Activated CD4-positive, alpha-beta T cell treated with anti-CD3 and anti-CD28 coated beads, Interleukin-2, amount 50 U/mL, for 24 hours (primary cell): ENCODE measurements at places on chromosomes 4 and X.

GRCh38 chr4:85675076-85676049, 200.4 kb downstream of the ARHGAP24 start:
- no peak for DNase-seq

DNA sequence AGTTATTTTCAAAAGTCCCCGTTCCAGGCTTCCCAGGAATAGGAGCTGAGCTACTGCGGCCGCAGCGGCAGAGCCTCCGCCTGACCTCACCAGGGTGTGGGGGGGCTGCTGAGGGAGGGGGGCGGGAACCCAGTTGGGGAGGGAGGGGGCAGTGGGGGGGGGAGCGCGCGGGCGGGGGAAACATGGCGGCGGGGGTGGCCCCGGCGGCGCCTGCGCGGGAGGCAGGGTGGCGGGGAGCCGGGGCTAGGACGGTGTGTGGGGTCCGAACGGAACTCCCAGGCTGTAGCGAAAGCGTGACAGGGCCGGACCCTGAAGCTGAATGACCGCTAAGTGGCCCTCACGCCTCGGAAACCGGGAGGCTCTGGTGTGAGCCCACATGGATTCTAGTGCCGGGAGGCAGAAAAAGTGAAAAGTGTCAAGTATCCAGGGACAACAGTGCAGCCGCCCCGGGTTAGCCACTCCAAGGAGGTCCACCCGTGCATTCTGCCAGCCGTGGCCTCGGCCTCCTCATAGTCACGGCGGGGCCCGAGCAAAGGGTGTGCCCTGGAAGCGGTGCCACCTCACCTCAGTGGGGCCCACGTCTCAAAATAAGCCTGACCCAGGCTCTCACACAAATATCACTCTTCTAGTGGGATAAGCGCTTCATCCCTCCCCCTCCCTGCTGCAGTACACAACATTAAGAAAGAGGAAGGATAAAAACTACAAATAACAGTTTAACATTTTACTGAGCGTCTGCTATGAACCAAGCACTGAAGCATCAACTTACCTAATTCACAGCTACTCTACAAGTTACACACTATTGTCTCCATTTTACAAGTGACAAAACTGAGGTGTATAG, at the start of gene KLHL13:
Gene KLHL13, minus strand, starts transcription at position 98 of the 838 bp plus-strand sequence. CDS start 88,337 bp downstream, outside the sequence.
- no peak for DNase-seq

DNA sequence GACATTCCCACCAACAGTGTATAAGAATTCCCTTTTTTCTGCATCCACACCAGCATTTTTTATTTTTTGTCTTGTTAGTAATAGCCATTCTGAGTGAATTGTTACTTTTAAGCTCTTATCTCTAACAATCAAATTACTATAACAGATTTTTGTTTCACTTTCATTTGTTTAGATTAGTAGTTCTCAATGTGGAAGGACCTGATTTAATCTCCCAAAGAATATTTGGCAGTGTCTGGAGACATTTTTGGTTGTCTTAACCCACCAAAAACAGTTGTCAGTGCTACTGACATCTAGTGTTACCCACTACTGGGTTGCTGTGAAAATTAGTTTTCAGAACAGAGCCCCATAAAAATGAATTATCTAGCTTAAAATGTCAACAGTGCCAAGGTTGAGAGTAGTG, 37.9 kb downstream of the RUFY3 start:
- DNase-seq, result no peak

GRCh38 chrX:150513544-150513943, 54.9 kb upstream of the MTM1 start:
- no peak for DNase-seq

GRCh38 chr4:64713256-64713840, 304.1 kb upstream of the TECRL start:
- no peak for DNase-seq

- DNase-seq, result no peak
Observed at GRCh38 chr4:145406970-145407369, 74.7 kb upstream of the SMAD1 start.

DNA sequence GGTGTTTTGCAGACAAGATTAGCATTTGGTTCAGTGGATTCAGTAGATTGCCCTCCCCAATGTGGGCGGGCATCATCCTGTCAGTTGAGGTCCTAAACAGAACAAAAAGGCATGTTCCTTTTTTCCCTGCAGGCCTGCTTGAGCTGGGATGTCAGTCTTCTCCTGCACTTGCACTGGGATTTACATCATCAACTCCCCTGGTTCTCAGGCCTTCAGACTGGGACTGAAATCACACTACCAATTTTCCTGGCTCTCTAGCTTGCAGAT, 278.9 kb upstream of the FTHL17 start:
- no peak for DNase-seq

- DNase-seq, result no peak
Observed at GRCh38 chr4:176988226-176988625, 195.5 kb upstream of the VEGFC start.

DNA sequence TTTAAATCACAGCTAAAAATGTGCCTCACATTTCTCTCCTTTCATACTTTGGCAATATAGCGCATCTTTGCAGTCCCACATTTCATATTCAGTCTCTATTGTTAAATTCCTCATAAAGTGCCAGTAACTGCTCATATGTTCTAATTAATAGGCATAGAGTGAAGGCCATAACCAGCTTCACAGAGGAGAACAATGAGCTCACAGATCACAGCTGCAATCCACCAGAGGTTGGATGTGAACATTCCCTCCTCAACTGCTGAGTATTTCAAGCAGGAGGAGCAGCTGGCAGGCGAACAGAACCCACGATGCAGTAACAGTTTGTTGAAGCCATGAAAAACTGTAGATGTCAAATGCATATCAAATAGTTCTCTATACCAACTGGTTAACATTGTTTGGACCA, 2088.7 kb upstream of the AGA start:
- no peak for DNase-seq

DNA sequence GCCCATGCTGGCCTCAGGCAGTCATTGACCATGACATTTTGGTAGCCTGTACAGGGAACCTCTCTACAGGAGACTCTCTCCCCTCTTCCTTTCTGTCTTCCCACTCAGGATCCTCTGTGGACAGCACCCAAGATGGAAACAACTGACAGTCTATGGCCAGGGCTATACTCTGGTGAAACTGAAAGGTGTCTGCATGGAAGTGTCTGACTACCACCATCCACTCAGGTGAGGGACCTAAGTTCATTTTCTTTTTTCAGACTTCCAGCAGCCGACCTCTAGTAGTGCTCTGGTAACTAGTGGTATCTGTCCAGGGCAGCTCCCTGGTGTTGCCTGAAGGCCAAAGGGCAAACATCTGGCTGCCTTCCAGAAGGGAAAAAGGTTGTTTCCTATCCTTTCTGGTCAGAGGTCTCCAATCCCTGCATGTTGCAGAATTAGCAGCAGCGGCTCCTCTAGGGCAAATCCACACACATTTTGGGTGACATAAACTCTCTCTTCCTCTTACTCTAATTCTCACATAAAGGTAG, 804.5 kb downstream of the C4orf33 start:
- no peak for DNase-seq

GRCh38 chr4:176568238-176568637, 224.5 kb downstream of the VEGFC start:
- no peak for DNase-seq

- DNase-seq, result no peak
Observed at GRCh38 chrX:9606971-9607370, 142.1 kb downstream of the TBL1X start.

GRCh38 chrX:154441984-154442707, 1.8 kb upstream of the FAM50A start:
- DNase-seq, result no peak

DNA sequence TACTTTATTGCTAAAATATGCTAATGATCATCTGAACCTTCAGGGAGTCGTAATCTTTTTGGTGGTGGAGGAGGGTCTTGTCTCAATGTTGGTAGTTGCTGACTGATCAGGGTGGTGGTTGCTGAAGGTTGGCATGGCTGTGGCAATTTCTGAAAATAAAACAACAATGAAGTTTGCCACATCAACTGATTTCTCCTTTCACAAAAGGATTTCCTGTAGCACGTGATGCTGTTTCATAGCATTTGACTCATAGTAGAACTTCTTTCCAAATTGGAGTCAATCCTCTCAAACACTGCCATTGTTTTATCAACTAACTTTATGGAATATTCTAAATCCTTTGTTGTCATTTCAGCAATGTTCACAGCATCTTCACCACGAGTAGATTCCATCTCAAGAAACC, 19.3 kb downstream of the DDIT4L start:
- no peak for DNase-seq

GRCh38 chrX:148310426-148311165, 189.8 kb upstream of the AFF2 start:
- no peak for DNase-seq

DNA sequence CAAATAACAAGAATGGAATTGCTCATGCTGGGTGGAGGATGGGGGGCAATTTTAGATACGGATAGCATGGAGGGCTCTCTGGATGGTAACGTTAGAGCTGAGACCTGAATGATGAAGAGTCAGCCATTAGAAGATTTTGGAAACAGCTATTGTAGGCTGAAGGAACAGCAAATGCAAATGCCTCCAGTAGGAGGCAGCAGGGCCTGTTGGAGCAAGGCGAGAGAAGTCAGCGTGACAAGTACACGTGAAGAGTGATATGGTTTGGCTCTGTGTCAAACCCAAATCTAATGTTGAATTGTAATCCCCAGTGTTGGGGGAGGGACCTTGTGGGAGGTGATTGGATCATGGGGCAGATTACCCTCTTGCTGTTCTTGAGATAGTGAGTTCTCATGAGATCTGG, 59.3 kb upstream of the SOD3 start:
- no peak for DNase-seq

DNA sequence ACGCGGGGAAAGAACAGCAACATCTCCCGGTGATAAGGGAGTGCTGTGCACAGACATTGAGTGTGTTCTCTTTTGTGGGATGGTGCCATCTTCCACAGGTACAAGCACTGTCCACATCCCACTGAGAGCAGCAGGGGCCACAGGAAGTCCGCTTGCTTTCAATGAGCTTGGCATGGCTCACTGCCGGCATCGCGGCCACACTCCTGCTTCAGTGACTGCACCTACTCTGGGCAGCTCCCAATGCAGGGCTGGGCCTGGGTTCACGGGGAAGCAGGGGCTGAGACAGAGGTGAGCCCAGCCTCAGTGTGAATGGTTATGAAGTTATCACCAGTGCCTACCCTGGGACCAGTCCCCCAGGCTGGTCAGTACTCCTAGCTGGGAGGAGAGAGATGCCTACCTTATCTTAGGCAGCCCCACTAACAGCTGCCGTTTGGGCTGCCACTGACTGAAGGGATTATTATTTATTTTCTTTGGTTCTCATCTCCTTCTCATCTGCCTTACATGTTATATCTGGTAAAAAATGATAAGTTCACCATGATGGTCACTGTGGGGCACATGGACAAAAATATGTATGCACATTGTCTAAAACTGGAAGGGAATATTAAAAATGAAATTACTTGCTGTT, 99.2 kb downstream of the MGST2 start:
- DNase-seq, result no peak

DNA sequence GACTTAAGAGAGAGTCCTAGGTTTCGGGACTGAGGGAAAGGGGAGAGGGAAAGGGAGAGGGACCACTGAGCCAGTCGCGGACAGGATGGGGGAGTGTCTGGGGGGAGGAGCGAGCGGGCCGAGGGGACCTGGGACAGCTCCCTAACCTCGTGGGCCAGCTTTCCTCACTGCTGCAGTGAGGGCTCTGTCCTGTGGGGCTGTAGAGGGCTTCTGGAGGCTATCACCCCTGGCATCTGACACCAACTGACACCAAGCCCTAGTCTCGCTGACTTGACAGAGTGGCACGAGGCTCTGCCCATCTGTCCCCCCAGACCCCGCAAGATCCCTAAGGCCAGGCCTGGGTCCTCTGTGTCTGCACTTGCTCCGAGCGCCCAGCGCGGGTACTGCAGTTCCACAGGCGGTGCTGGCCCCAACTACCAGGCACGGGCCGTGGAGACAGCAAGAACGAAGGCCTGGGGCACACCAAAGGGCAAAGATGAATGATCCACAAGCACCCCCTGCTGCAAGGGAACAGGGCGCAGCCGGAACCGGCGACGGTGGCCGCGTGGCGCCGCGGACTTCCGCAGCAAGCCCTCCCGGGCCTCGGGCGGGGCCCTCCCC, 465 bp downstream of the HAUS7 start:
- no peak for DNase-seq

DNA sequence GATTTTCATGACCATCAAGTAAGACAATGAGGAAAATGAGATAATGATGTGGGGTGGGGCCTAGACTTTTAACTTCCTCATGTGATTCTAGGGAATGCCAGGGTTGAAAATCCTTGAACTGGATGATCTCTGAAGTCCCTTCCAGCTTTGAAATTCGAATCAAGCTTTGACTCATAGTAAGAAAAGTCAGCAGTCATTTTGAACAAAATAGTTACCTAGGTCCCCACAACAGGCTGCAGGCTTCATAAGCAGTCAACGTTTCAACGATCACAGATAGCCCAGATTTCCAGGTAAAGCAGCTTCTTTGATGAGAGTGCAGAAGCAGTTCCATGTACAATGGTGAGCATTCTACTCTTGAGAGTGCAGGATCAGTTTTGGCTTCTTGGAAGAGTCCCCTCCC, 93.7 kb downstream of the GRIA3 start:
- DNase-seq, result no peak
